Stimulated activated CD8-positive, alpha-beta memory T cell treated with anti-CD3 and anti-CD28 coated beads, Interleukin-2, amount 100 ng/mL, for 1 hour (primary cell): ENCODE measurements at places on chromosomes 1 and 21.

DNA sequence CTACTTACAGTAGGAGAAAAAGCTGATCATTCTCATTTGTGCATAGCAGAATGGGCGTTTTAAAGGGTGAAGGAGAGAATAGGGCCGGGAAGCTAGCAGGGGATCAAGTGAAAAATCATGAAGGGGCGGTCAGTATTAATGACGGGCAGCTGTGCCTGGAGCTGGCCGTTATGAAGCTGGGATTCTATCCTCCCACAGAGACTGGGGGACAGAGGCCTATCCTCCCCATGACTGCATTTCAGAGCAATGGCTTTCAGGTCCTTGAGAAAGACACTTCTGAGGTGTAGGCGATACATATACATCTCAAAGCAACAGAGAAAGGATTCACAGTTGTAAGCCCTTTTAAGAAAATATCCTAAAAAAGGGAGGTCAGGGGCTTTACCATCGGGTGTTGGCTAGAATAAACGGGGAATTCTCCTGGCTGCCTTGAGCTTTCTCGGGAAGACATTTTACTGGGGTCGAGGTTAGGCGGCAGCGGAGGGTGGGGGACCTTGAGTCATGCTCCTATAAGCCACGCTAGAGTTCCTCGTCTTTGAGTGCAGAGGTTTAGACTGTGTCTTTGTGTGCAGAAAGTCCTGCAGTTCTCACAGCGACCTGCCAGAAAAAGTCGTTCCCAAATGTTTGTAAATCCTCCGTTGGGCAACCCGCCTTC lies 559 bp upstream of the MTARC2 start:
- no peak for DNase-seq

GRCh38 chr1:85628791-85629531 lies 48.4 kb downstream of the CCN1 start:
- DNase-seq = no peak

DNA sequence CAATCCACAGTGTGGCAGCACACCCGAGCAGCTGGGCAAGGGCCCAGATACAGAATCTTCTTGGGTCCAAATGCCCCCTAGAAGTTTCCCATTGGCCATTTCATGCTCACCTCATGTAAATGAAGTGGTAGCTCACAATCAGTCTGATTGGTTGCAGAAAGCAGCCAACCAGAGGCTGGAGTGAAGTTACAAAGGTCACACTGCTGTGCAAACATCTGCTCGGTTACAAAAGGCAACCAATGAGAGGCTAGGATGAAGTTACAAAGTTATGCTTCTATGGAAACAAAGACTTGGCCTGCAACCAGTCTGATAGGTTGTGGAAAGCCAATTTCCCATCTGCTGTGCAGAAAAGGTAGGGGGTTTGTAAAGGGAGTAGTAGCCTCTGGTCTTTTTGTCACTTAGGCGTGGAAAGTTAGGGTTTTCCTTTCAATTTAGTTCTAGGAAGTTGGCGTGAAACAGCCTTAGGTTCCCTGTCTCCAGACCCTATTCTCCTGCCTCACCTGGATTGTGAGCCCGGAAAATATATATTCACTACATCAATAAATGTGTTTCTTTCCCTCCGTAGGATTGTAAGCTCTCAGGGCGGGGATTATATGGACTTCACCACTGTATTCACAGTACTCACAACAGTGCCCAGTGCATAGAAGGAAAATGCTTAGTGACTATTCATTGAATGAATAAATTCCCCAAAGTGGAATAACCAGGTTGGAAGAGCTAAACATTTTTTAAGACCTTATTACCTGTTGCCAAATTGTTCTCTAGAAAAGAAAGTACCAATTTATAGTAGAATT lies 91.9 kb downstream of the URB2 start:
- no peak for DNase-seq

DNA sequence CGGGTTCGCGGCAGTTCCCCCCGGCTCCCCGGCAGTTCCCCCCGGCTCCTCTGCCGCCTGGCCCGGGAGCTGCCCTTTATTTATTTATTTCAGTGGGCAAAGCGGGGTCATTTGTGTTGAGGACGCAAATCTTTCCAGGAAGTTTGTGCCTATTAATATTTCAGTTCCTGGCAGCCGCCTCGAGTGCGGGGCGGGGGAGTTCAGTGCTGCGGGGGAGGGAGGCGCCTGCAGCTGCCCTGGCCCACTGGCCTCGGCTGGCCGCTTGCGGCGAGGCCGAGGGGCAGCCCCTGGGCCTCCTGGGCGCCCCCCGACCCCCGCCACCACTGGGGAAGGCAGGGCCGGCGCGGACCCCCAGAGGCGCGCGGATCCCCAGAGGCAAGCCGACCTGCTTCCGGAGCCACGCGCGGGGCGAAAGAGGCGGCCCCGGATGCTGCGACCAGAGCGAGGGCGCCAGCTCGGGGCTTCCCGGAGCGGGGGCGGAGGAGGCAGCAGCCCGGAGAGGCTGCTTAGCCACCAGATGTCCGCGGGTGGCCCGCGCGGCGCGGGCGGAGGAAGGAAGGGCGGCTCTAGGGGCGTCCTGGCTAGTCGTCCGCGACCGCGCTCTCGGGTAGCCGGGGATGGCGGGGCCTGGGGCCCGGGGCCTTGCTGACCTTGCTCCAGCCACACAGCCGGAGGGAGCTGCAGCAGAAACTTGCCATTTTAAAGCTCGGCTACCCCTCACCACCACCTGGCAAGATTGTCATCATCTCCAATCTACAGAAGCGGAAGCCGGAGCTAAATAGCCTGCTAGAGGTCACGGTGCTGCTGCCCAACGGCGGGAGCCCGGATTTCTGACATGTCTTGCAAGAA lies 48.0 kb downstream of the H3-3A start:
- DNase-seq = peak; percentile 35

DNA sequence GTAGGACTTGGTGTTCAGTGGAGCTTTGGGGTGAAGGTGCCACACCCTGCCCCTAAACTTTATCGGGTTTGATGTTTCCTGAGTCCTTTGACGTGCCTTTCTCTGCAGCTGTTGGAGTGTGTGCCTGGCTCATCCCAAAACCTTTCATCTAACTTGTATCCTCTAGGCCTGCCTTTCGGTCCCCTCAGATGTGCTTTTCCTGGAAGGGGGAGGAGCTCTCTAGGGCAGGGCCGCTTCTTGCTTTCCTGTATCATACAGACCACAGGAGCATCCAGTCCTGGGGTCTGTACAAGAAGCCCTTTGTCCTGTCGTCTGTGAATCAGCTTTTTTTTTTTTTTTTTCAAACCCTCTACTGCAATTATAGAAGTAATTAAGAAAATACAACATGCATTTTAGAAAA lies 35.7 kb downstream of the PTGFRN start:
- no peak for DNase-seq

GRCh38 chr1:51627672-51628071 lies 10.8 kb downstream of the OSBPL9 start:
- DNase-seq = no peak

GRCh38 chr1:68814067-68814466 lies 317.2 kb upstream of the DEPDC1 start:
- DNase-seq = no peak

- no peak for DNase-seq
Observed at GRCh38 chr21:34186109-34186719, 112.8 kb downstream of the MRPS6 start.

DNA sequence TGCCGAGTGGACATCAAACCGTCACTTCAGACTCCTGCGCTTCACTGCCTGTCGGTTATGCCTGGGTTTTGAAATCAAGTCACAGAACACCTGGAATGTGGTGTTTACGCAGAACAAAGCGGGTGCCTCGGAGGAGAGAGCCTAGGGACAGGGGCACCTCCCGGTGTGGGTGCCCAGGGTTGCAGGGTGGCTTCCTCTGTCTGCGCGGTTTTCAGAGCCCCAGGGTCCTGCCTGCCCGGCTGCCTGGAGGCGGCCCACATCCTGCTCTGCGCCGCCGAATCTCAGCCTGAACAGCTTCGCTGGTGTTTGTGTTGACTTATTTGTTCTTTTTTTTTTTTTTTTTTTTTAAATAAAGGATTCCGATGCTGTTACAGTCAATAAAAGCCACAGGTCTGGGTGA lies 113.5 kb upstream of the COL6A1 start:
- no peak for DNase-seq

DNA sequence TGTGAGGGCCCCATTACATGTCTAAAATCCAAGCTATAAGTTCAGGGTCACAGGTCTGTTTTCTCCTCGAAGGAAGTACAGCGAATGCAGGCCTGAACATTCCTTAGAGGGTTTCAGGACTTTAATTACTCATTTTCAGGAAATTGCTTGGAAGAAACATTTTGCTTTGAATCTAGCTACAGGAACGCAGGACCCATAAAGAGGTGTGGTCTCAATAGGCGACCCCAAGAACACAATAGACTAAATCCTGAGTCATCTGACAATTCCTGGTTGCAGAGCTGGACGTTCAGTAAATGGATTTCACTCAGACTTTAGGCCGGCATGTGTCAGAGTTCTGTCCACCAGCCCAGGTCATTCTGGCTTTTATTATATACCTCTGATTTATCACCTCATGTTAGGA lies 1.0 kb upstream of the ERG start:
- DNase-seq = no peak

DNA sequence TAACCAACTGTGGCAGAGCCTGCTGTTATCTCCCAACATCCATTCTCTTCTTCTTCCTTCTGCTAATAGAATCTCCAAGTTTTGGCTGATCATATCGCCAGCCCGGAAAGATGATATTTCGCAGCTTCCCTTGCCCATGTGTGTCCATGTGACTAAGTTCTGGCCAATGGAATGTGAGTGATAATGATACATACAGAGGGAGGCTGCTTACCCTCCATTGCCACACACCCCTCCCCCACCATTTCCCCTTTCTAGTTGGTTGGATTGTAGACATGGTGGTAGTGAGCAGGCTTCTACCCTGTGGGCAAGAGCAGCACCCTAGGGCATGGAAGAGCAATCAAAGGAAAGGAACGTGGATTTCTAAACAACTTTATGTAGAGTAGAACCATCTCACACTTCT lies 48.8 kb downstream of the SLC9C2 start:
- no peak for DNase-seq

DNA sequence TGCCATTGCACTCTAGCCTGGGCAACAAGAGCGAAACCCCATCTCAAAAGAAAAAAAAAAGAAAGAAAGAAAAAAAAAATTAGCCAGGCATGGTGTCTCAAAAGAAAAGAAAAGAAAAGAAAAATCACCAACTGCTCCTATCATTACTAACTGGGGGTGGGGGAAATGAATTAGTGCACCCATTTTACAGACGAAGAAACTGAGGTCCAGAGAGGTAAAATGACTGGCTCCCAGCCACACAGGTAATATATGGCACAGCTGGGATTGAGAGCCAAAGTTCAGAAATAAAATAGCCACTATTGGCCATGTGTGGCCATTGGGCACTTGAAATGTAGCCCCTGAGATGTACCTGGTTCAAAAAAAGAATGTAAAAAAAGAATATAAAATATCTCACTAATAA lies 8.8 kb downstream of the HTR1D start:
- no peak for DNase-seq

DNA sequence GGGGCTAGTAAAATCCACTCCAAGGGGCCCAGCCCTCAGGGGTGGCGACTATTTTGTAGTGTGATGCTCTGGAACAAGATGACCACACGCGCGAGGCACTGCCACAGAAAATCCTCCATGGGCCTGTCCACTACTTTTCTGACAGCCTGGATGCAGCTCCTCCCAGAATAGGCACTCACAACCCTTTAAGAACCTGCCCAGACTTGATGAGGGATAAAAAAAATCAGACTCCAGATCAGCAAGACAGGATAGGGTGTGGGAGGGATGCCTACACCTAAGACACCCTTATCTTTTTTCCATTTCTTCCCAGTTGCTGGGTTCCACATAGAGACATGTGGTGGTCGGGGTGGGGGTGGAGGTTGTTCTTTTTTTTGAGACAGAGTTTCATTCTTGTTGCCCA lies 33.5 kb downstream of the PCAT6 start:
- DNase-seq = no peak

DNA sequence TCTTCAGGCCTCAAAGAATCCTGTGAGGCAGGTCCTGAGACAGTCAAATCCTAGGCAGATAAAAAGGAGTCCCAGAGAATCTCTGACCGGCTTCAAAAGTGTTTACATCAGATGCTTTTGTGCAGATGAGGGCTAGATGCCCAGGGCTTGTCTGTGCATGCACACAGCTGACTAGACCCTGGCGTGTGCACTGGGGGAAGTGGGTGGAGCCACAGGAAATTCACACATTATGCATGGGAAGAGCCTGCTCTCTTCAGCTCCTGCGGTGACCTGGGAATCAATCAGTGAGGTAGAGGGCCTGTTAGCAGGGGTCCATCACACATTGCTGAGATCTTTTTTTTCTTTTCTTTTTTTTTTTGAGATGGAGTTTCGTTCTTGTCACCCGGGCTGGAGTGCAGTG lies 36.6 kb upstream of the NHLH2 start:
- DNase-seq = no peak

DNA sequence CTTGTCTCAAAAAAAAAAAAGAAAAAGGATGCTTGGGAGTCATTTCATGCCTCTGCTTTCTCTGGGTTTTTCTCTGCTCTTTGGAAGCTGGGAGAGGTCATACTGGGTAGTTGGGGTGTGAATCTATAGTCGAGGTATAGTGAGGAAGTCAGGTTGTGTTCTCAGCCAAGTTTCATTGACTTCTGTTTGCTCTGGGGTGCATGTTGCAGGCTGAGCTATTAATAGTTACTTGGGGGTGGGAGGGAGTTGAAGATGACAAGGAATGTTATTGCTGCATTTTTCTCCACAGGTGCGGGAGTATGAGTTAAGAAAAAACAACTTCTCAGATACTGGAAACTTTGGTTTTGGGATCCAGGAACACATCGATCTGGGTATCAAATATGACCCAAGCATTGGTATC lies 2.8 kb downstream of the RPL11 start:
- DNase-seq = no peak

DNA sequence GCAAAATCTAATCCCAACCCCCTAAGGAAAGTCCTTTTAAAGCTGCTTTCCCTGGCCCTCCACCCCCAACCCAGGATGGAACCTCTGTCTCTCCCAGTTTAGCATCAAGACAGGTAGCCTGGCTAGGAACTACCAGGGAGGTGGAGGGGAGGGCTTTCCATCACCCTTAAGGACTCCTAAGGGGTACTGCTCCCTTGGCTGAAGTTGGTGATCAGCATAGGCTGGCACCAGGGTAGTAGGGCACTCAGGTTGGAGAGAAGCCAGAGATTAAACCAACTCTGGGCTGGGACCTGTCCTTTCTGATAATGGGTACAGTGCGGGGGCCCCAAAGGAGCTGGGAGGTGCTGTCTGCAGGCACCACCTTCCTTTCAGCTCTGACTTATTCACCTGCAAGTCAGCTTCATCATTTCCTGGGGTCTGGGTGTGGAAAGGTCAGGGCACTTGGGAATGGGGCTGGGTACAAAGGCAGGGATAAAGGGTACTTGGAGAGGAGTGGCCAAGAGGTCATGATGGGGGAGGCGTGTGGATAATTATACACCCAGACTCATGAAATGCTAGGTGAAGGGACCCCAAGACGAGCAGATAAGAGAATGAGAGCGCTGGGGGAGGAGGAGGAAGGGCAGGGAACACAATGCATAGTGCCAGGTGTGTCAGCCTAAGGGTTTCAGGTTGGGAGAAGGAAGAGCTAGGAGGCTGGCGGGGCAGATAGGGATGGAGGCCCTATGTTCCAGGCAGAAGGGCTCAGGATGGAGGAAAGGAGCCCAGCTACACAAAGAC lies 1.2 kb downstream of the ARHGEF2 start:
- no peak for DNase-seq

GRCh38 chr21:36698981-36699545 lies at the start of gene SIM2:
Gene SIM2, plus strand, starts transcription at chr21:36699115. Its CDS starts 632 bp downstream, at chr21:36699747.
- DNase-seq = no peak
